Stimulated activated CD4-positive, alpha-beta T cell treated with anti-CD3 and anti-CD28 coated beads, Interleukin-15, amount 100 ng/mL, for 1 hour (primary cell): ENCODE measurements at places on chromosomes 16 and 17.

GRCh38 chr17:82623707-82624106, 24.5 kb downstream of the WDR45B start:
- DNase-seq, result no peak

DNA sequence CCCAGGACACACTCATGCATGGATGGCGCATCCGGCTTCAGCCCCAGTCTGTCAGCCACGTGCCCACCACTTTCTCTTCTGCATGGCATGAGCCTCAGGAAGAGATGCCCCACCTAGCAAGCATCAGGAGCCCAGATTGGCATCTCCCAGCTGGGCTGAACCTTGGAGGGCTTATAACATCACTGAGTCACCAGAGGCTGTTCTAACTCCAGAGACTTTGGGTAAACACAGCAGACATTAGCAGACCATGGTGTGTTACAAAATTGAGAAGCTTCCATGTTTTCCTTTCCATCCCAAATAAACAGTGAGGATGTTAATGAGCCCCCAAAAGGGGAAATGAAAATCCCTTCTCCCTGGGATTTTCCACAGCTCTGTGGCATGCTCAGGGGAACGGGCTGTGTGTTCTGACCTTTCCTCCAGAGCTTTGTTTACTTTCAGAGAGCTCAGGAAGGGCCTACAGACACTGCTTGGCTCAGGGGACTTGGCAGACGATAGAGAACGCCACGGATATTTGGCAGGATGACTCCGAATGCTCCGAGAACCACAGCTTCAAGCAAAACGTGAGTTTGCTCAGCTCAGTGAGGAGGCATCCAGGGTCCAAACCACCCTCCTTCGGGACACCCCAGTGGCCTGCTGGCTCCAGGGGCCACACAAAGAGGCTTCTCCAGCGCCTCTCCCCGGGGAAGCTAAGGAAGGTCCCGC, 16.5 kb downstream of the GLP2R start:
- no peak for DNase-seq

- no peak for DNase-seq
Observed at GRCh38 chr17:73378974-73379470, 67.2 kb upstream of the CDC42EP4 start.

- no peak for DNase-seq
Observed at GRCh38 chr17:47218896-47219430, 9.8 kb downstream of the MYL4 start.

DNA sequence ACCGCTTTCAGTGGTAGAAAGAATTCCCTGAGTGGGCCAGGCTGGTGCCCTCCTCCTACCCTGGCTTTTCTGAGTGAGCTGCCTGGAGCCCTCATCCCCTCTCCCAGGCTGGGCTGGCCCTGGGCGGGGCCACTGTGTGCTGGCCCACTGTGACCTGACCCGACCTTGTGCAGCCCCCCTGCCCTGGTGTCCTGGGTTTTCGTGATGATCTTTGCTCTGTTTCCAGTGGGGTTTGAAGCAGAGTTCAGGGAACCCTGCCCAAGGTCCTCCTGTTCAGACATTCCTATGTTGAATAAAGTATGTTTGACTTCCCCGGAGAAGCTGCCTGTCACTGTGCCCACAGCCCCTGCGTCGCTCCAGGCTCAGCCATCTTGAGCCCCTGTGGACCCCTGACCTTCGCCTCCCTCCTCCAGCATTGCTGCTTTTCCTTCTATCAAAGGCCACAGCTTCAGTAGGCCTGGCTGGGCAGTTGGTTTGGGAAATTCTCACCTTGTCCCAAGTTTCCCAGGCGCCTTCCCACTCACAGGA, 13.7 kb upstream of the NAGLU start:
- DNase-seq, result no peak

DNA sequence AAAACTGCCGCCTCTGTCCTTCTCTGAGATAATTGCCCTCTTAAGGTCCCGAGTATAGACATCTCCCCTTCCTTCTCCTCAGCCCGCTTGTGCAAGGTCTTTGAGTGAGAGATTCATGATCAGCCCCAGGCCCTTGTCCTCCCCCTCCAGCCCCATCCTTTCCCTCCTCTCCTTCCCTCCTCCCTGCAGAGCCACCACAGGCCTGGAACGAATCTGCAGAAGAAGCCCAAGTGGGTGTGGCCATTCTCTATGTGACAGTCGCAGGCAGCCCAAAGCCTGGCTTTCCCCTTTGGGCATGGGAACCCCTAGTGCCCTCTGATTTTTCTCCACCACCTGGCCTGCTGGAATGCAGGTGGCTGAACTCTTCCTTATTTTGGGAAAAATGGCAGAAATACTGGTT, 7.2 kb upstream of the NDRG4 start:
- no peak for DNase-seq

- no peak for DNase-seq
Observed at GRCh38 chr17:3727041-3727440, 3.3 kb downstream of the HASPIN start.

- DNase-seq, result no peak
Observed at GRCh38 chr16:57265850-57266530, 18.5 kb downstream of the PLLP start.

GRCh38 chr17:283911-284675, 68.5 kb downstream of the RPH3AL start:
- no peak for DNase-seq

DNA sequence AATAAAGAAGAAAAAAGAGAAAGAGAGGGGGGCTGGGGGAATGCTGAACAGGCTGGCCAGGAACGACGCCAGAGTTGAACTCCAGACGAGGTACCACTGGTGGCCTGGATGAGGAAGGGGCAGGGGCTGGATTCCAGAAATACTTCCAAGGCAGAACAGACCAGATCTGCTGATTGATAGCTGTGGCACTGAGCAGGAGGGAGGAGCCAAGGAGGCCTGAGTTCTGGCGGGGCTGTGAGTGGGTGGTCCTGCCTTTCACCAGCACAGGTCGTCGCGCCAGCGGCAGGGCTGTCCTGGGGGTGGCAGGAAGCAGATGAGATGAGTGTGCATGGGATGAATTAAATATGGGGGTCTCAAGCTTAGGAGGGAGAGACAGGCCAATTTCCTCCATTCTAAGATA, 5.5 kb downstream of the CCDC42 start:
- DNase-seq, result no peak

DNA sequence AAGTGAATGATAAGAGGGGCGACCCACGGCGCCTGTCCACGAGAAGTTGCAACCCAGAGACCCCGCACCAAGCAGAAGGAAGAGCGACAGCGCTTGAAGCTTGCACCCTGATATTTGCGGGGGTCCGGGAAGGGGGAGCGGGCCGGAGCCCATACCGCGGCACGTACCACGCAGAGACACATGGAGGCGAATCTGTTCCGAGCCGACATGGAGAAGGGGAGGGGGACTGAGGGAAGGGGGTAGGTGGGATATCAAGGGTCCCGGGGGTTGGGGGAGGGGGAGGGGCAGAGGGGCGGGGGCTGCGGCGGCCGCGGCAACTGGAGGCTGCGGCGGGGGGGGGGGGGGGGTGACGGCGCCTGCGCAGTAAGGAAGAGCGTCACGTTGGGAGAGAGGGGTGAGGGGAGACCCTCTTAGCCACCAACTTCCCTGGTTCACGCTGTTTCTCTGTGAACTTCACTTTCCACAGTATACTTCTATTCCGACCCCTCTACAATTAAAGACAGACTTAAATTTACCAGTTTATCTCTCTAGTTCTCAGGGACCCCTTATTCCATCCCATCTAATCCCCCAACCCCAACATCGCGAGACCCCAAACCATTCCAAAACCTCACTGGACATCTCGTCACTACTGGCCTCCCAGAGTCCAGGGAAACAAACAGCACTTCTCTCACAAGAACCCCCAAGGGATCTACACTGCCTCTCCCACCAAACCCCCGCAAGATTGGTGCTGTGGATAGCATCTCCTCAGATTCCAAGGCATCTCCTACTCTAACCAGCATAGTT, 8.0 kb downstream of the DLG4 start:
- no peak for DNase-seq
